NB4 (cell line): ENCODE measurements at places on chromosomes 4 and X.
A peak's percentile ranks its signal among the peaks of the same experiment; 100 is the strongest.

DNA sequence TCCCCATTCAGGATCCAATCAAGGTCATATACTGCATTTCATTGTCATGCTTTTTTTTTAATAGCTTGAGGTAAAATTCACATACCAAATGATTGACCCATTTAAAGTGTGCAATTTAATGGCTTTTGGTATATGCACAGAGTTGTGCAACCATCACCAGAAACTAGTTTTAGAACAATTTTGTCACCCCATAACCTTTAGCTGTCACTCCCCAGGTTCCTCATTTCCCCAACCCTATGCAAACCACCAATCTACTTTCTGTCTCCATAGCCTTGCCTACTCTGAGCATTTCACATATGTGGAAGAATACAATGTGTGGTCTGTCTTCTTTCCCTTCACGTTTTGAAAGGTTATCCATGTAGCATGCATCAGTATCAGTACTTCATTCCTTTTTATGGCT lies 1.4 kb upstream of the SMAD1 start:
- peak; percentile 37 for DNase-seq

GRCh38 chrX:13815664-13816063 lies 1.2 kb downstream of the GPM6B start:
- no peak for DNase-seq

DNA sequence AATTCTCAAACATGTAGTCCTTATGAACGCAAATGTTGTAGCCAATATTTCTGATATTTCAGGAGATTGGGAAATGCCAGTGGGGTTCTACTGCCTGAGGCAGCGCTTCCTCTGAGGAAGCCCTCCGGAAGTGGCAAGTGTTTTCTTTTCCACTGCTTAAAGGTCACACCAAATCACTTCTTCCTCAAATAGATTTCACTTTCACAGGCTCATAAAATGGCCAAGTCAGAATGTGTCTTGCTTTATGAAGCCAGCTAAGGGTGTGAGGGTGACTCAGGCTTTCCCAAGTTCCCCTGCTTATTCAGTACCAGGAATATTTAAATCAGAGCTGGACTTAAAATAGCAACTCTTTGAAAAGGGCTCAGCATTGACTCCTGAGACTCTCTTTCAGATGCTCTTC lies 514.2 kb upstream of the DIPK2B start:
- DNase-seq = peak; percentile 30

DNA sequence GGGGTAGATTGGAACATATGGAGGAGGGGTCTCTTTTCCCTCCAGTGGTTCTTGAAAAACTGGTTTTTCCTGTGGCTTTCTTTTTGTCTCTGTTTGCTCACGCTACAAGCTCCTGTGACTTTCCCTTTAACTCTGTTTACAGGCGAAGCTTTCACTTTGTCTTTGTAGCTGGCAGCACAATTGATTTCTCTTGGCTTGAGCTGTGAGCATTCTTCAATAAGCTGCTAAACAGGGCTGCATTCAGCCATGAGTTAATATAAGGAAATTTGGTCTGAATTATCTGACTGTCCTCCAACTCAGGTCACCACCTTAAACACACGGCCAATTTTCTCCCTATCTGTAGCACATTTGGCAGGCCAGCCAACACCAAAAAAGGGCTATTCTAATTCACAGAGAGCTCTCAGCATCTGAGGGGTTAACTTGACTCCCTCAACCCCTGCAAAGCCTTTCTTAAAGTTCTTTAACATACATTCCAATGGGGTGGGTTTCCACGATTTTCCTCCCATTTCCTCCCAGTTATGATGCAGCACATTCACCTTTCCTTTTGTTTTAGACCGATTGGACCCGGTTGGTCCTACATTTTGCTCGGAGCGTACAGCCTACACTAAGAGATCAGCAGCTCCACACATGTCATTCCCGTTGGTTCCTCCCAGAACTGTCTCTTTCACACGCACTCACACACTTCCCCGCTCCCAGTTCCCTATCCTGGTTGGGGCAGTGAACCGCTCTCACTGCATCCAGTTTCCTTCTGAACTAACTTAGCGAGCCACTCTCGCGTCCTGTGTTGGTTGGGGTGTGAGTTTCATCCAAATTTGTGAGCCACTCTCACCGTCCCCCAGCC lies 45.4 kb downstream of the UGT2A3 start:
- DNase-seq = no peak

DNA sequence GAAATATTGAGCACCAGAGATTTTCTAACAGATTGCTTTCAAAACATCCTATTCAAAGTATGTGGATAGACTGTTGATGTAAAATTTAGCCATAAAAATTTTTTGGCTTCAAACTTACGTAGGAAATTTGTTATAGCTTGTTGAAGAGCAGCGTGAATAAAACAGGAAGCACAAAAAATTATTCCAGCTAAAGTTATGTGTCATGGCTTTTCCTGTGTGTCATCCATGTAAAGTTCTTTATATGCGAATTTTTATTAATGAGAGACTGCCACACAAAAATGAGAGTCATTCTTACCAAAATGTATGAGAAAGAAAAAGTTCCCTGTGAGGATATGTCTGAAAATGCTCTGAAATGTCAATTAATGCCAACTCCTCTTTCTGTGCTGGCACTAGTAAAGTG lies 19.5 kb downstream of the EPGN start:
- no peak for DNase-seq

DNA sequence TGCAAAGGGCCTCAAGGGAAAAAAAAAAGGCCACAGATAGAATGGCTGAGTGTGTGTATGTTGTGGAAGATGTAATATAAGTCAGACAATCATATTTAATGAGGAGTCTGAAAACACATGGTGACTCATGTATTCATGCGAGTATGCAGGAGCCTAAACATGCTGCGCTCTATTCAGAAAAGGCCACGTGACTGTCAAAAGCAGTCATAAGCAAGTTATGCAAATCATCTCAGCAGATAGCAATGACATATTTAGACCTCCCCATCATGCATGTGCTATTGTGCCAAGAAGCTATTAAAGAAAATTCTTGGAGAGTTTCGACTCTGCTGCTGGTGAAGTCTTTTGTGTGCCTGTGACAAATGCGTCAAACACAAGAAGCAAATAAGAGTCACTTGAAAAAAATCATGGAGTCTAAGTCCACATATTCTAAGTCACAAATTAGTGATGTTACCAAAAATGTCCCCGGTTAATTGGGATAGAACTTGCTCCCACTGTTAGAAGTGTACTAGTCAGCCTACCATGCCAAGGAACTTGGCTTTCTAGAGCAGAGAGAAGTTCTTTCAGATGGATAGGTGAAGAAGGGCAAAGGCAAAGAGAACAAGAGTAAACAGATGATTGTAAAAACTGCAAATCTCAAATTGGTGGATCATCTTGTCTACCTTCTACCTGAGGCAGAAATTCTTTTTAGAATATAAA lies 5.0 kb downstream of the LNX1 start:
- no peak for DNase-seq

DNA sequence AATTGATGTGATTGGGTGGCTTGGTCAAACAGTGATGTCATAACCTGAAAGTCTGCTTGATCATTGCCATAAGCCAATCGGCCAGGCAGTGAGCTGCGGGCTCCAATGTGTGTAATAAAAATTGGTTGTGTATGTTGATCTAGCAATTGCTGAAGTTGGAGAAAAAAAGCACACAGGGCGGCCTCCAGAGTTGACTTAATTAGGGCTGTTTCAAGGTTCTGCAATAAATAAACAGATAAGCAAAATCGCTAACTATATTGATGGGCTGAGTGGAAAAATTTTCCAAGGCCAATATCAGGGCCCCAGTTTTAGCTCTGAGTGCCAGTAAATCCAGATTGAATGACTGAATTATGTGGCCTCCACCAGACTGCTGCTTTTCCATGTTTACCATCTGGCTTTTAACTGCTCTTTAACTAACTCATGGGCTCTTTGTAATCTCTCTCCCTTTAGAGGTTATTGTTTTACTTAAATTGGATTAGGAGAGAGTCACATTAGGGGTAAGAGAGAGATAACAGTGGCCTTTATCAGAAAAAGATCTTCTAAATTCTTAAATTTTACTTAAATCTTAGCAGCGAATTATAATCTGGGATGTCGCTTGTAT lies 160.6 kb upstream of the WDFY3 start:
- DNase-seq = no peak

- DNase-seq = no peak
Observed at GRCh38 chrX:71256051-71256450, 2.1 kb upstream of the ZMYM3 start.

- DNase-seq = peak; percentile 16
Observed at GRCh38 chrX:118355225-118355920, 9.5 kb downstream of the WDR44 start.

- DNase-seq = peak; percentile 18
Observed at GRCh38 chr4:73917081-73917501, 47.9 kb downstream of the CXCL1 start.

GRCh38 chr4:107835406-107835805 lies 10.7 kb downstream of the SGMS2 start:
- DNase-seq = no peak

GRCh38 chrX:71510161-71510560 lies 22.7 kb upstream of the OGT start:
- DNase-seq = no peak

DNA sequence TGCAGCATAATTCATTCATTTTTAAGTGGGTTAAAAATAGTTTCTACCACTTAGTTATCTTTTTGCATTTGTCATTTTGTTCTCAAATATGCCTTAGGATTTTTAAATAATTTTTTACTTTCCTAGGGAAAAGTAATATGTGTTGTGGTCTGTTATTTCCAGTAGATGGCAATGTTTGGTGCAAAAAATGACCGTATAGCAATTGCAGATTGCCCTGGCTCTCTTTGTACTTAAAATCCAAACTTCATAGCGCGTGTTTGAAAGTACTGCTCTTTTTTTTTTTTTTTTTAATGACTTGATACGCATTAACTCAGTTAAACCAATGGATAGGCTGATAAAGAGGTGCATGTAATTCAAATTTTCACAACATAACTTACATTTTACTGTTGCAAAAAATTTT lies 74.4 kb upstream of the RBMX start:
- peak; percentile 50 for DNase-seq

GRCh38 chrX:24178441-24178840 lies 28.9 kb downstream of the ZFX start:
- no peak for DNase-seq

GRCh38 chr4:17018013-17018412 lies 119.6 kb upstream of the LDB2 start:
- DNase-seq = no peak

- DNase-seq = peak; percentile 67
Observed at GRCh38 chr4:1628892-1629698, 55.0 kb downstream of the FAM53A start.

- no peak for DNase-seq
Observed at GRCh38 chr4:140719022-140719421, 37.2 kb downstream of the TBC1D9 start.

GRCh38 chrX:12360986-12361598 lies 222.8 kb downstream of the FRMPD4 start:
- no peak for DNase-seq

DNA sequence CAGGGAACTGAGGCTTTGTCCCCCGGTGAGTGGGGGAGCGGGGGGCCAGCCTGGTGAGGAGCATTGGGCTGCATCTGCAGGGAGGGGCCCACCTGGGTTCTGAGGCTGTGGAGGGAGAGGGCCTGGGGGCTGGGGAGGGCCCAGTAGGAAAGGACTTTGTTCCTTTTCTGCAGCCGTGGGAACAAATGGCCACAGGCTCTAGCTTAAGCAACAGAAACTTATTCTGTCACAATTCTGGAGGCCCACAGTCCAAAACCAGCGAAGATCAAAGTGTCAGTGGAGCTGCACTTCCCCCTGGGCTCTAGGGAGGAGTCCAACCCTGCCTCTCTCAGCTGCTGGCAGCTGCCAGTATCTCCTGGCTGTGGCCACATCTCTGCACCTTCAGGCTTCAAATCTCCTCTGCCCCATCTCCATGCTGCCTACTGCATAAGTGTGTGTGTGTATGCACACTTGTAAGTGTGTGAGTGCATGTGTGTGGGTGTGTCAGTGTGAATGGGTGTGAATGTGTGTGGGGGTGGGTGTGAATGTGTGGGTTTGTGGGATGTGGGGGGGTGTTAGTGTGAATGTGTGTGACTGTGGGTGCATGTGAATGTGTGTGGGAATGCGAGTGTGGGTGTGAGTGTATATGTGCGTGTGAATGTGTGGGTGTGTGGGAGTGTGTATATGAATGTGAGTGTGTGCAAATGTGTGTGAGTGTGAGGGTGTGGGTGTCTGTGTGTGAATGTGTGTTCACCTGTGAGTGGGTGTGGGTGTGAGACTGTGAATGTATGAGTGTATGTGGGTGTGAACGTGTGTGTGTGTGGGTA lies 204.5 kb upstream of the PSAPL1 start:
- peak; percentile 50 for DNase-seq

- DNase-seq = peak; percentile 96
Observed at GRCh38 chr4:184347251-184348239, 126.8 kb downstream of the IRF2 start.

DNA sequence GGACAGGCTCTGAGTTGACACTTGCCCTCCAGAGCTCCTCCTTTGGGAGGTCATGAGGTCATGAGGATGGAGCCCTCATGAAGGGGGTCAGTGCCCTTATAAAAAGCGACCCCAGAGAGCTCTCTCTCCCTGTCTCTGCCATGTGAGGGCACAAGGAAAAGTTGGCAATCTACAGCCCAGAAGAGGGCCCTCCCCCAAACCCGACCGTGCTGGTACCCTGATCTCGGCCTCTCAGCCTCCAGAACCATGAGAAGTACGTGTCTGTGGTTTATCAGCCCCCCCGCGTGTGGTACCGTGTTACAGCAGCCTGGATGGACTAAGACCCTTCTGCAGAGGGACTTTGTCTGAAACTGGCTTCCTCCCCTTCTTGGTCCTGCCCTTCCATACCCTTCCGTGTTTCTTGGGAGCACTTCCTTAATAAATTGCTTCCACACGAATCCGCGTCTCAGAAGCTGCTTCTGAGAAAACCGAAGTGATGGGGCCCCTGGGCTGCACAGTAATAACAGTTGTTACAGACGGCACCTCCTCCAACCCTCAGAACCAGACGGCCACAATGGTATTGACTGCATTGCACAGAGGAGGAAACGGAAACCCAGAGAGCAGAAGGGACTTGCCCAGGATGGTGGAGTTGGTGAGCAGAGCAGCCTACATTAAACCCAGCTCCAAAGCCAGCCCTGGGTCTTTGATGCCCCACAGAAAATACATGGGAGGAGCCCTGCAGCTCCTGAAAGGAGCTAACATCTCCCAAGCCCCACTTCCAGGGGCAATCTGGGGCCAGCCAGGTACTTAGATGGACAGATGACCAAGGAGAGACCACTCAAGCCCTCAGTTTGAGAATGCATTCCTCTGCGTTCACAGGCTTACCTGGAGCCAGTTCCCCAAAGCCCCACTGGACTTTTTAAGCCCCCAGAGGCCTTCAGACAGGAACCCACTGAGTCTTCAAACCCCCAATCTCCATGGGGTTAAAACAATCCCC lies 242.7 kb downstream of the BCOR start:
- peak; percentile 88 for DNase-seq

DNA sequence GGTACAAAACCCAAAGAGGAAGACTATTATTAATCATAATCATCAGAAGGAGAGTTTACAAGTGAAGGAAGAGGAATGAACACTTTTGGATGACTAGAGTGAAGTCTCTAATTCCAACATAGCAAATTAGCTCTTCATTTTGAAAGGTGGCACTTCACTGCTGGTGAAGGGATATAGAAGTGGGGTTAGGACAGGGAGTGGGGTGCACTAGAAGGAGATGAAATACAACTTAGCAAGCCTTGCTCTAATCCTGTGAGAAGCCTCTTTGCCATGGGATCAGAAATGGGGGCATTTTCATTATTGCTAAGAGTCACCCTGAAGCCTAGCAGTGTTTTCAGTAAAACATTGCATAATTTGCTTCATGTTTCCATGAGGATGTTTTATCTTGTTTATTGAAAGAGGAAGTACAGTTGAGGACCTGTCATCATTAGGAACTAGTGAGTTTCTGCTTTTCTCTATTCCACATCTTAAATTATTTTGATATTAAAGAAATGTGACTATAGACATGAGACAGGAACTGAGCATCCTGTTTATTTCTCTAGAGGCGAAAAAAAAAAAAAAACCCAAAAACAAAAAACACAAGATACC lies 9.3 kb upstream of the GRPR start:
- peak; percentile 46 for DNase-seq
